ENCODE measurements at places on chromosomes 1 and 21. TPM values are rescaled to one million over a fixed set of nuclear protein-coding genes. Genes with fewer than 3 reads are reported as not detected.

MAD2L2 gene
- total RNA-seq, result 30.7 TPM

ARHGEF16 gene
- 0.97 TPM for total RNA-seq

ACTL8 gene
- not detected for total RNA-seq

GRCh38 chr21:39386194-39386593 lies 37.3 kb upstream of the HMGN1 start:
- peak; percentile 45 for DNase-seq

TRAF5 gene
- total RNA-seq, result 28.7 TPM

DNA sequence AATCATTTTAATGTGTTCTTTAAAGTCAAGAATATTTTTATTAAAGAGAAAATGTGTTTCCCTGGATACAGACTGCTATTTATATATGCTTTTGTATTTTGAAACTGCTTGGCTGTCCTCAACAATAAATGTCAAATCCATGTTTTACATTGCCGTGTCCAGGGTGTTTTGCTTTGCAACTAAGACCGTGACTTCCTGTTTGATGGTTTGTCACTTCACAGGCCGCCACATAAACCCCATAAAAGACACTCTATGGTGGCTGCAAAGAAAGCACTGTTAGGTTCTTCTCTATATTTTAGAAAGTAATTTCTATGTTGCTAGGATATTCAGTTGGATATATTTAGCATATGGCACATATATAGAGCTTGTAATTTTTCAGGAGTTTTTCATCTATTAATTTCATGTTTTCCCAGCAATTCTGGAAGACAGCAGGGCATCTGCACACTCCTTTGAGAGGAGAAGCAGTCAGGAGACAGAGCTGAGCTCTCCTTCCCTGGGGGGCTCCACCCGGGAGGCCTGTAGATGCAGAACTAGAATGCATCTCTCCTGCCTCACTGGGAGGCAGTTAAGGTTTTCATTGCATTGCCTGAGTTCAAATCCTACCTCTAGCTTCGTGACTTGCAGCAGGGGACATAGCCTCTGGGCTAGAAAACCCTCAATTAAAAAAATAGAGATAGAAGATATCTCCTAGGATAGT lies 33.1 kb downstream of the PRDM2 start:
- no peak for DNase-seq

KPNA6 gene
- total RNA-seq, result 96.7 TPM

DNA sequence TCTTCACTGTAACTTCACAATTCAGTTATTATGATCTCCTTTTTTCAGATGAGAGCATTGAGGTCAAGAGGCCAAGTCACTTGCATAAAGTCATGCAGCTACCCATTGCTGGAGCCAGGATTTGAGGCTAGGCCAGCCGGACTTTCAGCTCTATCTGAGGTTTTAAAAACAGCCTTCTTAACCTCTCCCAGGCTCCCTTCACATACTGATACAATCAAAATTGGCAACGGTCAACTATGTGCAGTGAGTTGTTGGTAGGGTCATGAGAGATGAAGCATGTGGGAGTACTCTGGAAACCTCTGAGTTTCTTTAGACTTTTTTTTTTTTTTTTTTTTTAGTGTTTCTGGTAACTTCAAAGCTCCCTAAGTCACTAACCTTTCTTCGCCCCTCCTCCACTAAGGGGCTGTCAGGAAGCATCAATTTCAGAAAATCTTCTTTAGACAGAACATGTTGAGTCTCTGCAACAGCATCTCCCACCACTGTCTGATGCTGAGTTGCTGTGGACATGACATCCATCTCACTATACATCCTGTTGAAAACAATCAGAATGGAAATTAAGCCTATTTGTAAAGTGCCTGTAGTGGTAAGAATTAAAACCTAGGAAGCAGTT lies 201.8 kb downstream of the SIPA1L2 start:
- DNase-seq, result peak; percentile 19

SERBP1 gene
- 108 TPM for total RNA-seq

SPRR1B gene
- total RNA-seq, result not detected

GRCh38 chr1:1616045-1616790 lies 918 bp downstream of the MIB2 start:
- peak; percentile 48 for DNase-seq

FAM163A gene
- total RNA-seq, result under 0.01 TPM

DNA sequence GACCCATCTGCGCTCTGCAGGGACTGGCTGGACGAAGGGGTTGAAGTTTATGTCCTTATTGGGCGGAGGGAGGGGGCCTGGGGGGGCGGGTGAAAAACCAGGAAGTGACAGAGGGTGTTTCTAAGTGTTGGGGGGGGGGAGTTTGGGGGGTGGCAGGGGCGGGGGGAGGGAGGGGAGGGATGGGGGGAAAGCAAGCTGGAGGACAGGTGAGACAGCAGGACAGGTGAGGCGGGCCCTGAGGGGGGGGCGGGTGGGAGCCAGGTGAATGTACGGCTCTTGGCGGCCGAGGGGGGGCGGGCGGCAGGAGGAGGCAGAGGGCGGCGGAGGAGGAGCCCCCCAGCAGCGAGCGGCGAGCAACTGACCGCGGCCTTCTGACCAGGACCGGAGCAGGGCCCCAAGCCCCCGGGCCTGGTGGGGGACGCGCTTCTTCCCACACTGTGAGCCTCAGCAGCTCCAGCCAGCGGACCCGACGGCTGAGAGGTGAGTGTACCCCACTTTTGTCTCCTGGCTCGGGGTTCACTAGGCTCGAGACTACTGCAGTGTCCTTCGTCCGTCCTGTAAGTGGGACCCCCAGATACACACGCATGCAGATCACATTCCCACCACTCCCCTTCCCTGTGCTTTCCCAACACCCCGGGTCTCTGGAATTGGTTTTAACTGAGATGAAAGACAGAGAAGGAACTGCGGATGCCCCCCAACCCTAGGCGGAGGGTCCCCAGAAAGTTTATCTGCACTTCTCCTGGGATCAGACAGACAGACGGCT lies at the start of gene ZBTB7B:
ZBTB7B (plus strand) TSS at position 339 of the 763 bp plus-strand sequence. CDS start 11,859 bp downstream, outside the sequence.
- DNase-seq, result peak; percentile 20

Measured in fibroblast of villous mesenchyme (primary cell).